Ammon's horn (tissue), 1 donor: ENCODE measurements at places on chromosomes 11 and 22.
A peak's percentile ranks its signal among the peaks of the same experiment; 100 is the strongest.

- no peak for DNase-seq
Measured at GRCh38 chr11:77149716-77150392, 21.8 kb downstream of the MYO7A start.

- no peak for DNase-seq
Measured at GRCh38 chr11:73983741-73984538, 1.3 kb upstream of the UCP2 start.

DNA sequence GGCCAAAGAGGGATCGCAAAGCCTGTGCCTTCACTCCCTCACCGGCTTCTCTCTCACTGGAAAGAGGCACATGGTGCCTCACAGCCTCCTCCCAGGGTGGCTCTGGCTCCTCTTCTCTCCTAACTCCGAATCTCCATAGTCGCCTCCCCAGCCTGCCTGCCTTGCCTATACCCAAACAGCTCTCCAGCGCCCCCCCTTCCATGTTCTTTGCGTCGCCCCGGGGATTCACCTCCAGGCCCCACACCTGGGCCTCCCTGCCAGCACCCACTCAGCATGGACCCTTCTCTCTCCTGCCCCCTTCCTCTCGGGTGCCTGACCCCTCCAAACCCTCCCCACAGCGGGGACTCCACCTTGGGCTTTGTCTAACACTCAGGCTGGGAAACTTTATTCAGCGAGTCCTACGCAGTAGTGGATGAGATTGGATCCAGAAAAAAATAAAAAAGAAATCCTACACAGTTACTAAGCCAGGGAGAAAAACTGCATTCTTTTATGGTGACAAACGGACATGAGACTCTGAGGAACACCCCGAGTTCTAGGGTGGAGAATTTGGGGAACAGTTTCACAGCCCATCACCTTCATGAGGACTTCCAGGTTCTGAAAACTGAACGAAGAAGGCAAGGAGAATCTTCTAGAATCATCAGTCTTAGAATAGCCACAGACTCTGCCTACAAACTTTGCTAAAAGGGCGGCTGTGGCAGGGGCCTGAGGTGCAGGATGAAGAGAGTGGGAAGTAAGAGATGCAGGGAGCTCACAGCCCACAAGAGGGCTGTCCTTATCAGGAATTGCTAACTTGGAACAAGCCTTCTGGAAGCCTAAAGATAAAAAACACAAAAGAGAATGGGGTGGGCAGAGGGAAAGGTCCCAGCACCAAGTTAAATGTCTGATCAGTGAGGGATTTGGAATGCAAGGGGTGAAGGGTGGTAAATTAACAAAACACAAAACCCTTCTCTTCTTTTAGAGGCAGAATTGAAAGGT is 5.3 kb downstream of the PPM1F start:
- DNase-seq, result no peak

GRCh38 chr11:113148652-113149051 is 165.7 kb upstream of the TTC12 start:
- DNase-seq, result no peak

DNA sequence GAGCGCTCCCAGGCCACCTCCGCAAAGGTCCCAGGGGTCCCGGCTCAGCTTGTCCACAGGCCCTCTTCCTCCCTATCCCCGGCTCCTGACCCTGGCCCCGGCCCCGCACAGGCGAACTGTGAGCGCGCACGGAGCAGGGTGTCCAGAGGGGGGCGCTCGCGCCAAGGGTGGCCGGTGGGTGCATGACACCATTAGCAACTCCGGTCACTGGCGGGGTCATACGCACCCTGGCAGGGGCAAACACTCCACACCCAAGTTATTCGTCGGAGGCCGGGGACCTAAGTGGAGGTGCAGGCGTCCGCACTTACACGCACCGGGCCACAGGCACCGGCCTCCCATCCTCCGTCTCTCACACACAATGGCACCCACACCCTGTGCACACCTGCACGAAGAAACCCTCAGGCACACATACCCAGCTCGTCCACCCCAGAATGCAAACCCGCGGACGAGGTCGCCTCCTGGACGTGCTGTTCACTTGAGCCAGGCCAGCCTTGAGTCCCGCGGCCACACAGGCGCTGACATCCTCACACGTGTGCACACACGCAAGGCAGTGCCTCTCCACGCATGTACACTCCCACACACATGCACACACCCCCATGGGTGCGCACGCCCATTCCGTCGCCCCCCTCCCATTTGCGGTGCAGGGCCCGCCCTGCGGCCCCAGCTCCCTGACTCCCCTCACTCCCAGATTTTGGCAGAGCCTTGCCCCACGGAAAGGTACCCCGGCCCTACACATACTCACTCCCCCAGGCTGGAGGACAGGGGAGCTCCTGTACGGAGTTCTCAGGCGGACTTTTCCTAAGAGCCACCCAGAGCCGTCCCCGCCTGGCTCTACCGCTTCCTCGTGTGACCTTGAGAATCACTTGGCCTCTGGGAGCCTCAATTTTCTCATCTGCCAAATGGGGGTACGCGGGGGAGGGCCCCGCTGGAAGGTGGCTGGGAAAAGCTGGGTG is at the start of gene RASGRP2:
Gene RASGRP2, minus strand, starts transcription at position 552 of the 953 bp plus-strand sequence. CDS start 1,276 bp downstream, outside the sequence.
- peak; percentile 58 for DNase-seq

DNA sequence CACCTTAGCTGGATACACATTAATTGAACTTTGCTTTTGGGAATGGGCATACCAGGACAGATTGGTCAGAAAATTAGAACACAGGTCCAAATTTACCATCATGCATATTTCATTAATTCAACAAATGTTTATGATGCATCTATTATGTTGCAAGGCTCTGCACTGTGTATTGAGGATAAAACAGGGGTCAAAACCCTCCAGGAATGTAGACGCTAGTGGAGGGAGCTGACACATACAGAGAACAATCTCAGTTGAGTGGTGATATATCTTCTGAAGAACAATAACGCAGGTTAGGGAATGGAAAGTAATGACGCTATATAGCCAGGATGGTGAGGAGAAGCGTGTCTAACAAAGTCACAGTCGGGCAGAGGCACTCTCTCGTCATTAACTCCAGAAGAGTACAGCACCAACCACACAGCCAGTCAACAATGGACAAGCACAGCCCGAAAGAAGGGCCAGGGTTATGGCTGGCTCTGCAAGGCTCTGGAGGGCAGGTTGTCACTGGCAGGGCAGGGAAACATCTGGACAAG is 3.8 kb downstream of the FLI1 start:
- no peak for DNase-seq

DNA sequence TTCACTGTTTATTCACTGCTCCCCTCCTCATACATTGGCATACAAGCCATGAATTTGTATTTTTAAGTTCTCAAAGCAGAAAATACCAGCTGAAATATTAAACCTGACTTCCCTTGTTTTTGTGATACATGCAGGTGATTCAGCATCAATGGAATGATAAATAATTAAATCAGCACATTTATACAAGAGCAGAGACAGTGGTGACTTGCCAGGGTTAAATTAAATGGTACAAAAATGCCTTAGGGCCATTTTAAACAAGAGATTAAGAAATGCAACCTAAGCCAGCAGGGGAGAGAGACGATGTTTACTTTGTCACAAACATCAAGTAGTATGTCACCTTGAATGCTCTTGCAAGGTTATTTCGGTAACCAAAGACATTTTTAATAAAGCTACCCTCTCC is 95.9 kb upstream of the DDI1 start:
- no peak for DNase-seq

DNA sequence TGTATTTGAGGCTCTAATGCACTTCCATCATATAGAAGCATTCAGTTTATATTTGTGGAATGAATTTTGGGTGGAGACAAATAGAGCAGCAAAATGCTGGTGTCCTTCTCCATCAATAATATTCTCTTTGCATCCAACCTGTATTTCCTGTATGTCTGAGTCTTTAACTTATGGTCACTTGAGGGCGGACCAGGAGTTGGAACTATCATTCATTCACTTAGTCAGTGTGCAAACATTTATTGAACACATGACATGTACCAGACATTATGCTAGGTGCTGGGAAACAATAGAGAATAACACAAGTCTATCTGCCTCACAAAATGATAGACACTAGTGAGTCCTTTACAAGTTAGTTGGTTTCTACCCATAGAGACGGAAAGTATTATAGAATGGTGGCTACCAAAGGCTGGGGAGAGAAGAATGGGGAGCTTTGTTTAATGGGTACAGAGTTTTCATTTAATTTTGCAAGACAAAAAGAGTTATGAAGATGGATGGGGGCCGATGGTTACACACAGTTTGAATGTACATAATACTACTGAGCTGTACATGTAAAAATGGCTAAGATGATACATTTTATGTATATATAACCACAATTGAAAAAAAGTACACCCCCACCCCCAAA is 4.6 kb upstream of the TMEM123 start:
- no peak for DNase-seq

- no peak for DNase-seq
Measured at GRCh38 chr11:76795290-76795935, 12.3 kb downstream of the TSKU start.

GRCh38 chr22:46149512-46150033 is 753 bp upstream of the PPARA start:
- DNase-seq, result peak; percentile 64

DNA sequence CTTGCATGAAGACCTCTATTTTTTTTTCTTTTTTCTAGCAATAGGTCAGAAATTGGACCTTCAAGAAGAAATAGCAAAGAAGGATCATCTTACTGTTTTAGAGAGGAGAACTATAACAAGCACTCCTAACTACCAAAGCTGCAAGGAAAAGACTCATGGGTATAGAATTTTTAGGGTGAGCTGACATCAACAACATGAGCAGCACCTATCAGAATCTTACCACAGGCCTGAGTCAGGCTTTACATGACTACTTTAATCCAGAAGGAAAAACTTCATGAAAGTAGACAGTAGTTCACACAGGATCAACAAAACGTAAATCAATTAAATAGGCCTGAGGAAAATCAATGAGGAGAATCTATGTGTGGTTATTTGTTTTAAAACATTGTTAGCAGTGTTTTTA is 130.5 kb downstream of the FAM76B start:
- no peak for DNase-seq

DNA sequence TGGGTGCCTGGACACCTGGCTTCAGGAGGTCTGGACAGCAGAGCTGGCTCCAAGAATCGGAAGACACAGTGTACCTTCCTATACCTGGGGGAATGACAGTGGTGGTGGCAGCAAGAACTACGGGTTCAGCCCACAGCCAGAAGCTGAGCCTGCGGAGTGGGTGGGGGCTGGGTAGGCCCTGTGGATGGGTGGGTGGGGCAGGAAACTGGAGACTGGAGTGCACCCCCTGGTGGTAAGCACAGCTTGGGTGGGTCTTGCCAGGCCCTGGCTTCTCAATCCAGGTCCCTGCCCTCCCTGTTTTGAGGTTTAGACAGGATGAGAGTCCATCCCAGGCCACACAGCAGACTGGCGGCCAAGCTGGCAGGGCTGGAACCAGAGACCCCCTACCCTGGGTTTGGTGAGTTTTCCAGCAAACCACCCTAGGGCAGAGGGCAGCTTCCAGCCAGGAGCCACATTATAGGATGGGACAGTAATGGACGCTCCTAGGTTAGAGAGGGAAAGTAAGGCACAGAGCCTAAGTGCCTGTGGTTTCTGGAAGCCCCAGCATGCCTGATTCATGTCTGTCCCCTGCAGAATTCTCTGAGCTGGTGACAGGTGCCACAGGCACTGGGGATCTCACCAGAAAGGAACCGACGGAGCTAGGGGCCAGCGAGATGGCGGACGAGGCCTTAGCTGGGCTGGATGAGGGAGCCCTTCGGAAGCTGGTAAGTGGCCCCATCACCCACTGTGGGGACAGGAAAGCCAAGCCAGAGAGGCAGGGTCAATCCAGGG is 1.7 kb downstream of the SMTN start:
- DNase-seq, result no peak

- no peak for DNase-seq
Measured at GRCh38 chr11:96112192-96113128, 188.6 kb upstream of the MTMR2 start.

GRCh38 chr11:74948546-74948897 is 369 bp downstream of the XRRA1 start:
- DNase-seq, result no peak

DNA sequence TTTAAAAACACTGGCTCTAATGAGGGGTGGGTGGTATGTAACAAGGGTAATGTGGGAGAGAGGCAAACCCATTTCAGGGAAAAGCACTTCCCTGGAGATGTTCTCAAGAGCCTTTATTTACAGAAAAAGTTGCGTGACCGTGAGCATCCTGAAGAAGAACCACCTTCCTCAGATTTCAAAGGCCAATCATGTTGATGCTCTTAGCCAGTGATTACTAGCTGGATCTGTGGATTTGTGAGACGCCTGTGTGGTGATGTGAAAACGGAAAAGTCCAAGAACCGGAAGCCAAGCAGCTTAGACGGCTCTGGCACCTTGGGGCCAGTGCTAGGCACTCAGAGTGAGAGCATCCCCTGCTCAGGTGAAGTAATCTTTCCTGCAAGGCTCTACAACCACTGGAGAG is 12.6 kb upstream of the UBASH3B start:
- DNase-seq, result no peak

DNA sequence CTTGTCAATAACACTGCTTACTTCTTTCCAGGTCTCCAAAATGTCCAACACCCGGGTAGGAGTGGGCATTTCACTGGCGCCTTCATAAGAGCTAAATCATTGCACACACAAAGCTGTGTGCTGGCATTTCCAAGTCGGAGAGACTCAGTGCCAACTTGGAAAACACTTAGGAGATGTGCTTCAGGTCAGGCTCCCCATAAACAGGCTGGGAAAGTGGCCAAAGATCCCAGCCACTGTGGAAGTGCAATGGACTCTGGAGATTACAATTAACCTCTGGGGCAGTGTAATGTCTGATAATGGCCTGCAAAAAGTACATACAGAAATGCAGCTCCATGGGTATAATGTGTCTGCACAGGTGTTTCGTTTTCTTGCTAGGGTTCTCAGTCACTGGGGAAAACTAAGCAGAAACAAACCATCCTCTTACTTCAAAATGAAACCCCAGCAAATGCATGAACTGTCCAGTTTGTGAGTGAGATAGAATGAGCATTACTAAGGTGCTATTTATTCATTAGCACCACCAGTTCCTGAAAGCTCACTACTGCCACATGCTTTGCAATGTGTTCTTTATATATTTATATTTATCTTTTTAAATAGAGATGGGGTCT is 79.0 kb downstream of the ABTB2 start:
- no peak for DNase-seq

- no peak for DNase-seq
Measured at GRCh38 chr11:3227568-3228444, 4.4 kb downstream of the MRGPRE start.

- DNase-seq, result no peak
Measured at GRCh38 chr11:128920666-128921065, 22.0 kb downstream of the TP53AIP1 start.

DNA sequence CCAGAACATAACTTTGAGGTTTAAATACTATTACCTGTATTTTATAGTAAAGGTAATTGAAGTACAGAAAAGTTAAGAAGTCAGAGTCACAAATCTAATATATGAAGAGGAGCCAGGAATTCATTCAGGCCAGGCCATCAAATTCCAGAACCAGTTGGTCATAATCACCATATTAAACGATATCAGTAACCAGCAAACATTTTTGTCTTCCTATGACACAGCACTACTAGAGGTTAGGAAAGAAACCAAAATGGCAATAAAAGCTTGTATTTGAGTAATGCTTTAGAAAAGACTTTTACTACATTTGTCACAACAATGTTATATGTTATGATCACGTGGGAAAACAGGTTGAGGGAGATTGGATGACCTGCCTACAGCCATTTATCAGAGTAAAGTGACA is 62.2 kb downstream of the DKK3 start:
- DNase-seq, result no peak

- DNase-seq, result peak; percentile 88
Measured at GRCh38 chr22:45208993-45209838, 31.5 kb downstream of the KIAA0930 start.

- DNase-seq, result no peak
Measured at GRCh38 chr11:126546191-126546590, 190.7 kb downstream of the ST3GAL4 start.
